ENCODE measurements at places on chromosomes 11 and 22.
A peak's percentile ranks its signal among the peaks of the same experiment; 100 is the strongest.

- no peak for DNase-seq
Measured at GRCh38 chr22:46240506-46240905, 9.6 kb downstream of the CDPF1 start.

GRCh38 chr11:121435551-121436511 is 16.3 kb upstream of the SORL1 start:
- DNase-seq, result no peak

GRCh38 chr11:66429983-66430602 is 8.6 kb downstream of the MRPL11 start:
- DNase-seq, result peak; percentile 48

- DNase-seq, result no peak
Measured at GRCh38 chr11:119468511-119468910, 45.5 kb upstream of the THY1 start.

- DNase-seq, result no peak
Measured at GRCh38 chr22:38422611-38423511, 32.1 kb downstream of the KCNJ4 start.

DNA sequence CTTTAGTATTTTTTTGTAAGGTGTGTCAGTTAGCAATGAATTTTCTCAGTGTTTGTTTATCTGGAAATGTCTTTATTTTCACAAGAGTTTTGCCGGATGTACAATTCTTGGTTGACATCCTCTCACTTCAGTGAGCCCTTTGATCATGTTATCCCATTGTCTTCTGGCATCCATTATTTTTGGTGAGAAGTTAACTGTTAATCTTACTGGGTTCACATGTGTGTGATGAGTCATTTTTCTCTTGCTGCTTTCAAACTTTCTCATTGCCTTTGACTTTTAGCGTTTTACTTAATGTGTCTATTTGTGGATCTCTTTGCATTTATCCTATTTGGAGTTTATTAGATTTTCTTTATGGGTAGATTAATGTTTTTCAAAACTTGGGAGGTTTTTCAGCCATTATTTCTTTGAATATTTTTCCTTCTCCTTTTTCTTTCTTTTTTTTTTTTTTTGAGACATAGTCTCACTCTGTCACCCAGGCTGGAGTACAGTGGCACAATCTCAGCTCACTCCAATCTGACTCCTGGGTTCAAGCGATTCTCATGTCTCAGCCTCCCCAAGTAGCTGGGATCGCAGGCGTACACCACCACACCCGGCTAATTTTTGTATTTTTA is 100.5 kb upstream of the RRM1 start:
- no peak for DNase-seq

GRCh38 chr22:35834061-35834460 is 116.4 kb downstream of the APOL5 start:
- no peak for DNase-seq

DNA sequence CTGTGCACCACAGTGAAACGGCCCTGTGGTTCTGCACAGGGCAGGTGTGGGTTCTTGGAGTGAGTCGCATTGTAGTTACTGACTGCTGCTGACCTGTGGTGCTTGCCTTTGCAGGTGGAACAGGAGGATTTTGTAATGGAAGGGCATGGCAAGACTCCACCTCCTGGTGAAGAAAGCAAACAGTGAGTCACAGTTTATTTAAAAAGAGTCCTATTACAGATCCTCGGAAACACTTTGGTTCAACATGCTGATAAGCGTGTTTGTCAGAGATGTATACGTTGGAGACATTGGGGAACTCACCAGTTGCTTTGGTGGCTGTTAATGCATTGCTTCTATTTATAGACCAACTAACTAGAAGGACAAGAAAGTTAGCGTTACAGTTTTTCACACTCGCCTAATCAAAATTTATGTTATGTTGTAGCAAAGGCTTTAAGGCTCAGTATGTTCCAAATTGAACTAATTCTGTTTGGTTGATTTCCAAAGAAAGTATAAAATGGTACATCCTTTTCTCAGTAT is 21.7 kb upstream of the TNRC6B start:
- DNase-seq, result no peak

GRCh38 chr11:64306876-64307622 is 1.7 kb downstream of the ESRRA start:
- DNase-seq, result no peak

GRCh38 chr11:10158461-10158860 is 135.6 kb downstream of the SBF2 start:
- no peak for DNase-seq

GRCh38 chr22:29002603-29003002 is 59.0 kb downstream of the C22orf31 start:
- DNase-seq, result no peak

DNA sequence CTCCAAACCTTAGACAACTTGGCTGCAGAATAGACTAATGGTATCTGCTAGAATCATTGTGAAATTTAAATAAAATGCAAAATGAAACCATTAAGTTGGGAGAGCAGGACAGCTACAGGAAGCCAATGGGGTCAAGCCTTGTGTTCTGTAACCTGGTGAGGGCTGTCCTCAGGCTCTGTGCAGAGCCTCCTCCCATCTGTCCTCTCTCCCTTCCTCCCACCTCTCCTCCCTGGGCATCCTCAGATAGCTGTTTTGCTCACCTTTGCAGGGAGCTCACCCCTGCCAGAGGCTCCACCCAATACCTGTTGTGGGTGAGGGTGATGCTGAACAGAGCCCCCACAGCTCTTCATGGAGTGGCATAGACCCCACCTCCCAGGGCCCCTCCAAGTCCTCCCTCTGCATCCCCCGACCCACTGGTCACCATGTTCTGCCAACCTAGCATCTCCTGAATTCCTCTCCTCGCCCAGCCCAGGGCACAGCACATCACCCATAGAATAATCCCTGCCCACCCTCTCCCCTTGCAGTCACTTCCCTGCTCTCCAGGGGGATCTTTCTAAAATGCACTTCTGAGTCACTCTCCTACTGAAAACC is 100.3 kb downstream of the PDE2A start:
- DNase-seq, result no peak

DNA sequence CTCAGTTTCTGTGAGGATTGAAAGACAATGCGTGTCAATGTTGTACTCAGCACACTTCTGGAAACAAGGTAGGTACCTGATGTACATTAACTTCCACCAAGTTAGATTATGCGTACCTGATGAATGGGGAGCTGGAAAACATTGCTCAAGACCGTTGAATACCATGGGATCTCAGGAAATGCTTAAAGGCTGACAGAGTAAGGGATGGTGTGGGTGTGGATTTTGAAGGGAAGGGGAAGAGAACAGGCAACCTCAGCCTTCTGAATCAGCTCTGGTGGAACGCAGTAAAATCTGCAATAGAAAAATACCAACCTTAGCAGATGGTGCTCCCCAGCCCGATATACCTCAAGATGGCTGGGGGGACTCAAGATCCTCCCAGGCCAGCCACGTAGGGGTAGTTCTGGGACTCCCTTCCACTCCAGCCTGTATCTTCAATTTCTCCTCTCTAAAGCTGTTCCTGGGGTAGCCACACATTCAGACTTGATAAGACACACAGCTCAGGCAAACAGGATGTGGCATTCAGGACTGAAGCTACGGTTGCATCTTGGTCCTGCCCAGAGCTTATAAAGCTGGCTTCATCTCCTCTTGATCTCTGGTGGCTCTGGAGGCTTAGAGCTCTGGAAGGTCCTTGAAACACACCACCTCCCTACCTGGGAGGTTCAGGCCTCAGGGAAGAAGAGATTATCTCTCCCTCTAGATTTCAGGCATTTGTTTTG is 111.8 kb downstream of the CTNND1 start:
- no peak for DNase-seq

- no peak for DNase-seq
Measured at GRCh38 chr11:32039149-32039548, 51.7 kb upstream of the RCN1 start.

DNA sequence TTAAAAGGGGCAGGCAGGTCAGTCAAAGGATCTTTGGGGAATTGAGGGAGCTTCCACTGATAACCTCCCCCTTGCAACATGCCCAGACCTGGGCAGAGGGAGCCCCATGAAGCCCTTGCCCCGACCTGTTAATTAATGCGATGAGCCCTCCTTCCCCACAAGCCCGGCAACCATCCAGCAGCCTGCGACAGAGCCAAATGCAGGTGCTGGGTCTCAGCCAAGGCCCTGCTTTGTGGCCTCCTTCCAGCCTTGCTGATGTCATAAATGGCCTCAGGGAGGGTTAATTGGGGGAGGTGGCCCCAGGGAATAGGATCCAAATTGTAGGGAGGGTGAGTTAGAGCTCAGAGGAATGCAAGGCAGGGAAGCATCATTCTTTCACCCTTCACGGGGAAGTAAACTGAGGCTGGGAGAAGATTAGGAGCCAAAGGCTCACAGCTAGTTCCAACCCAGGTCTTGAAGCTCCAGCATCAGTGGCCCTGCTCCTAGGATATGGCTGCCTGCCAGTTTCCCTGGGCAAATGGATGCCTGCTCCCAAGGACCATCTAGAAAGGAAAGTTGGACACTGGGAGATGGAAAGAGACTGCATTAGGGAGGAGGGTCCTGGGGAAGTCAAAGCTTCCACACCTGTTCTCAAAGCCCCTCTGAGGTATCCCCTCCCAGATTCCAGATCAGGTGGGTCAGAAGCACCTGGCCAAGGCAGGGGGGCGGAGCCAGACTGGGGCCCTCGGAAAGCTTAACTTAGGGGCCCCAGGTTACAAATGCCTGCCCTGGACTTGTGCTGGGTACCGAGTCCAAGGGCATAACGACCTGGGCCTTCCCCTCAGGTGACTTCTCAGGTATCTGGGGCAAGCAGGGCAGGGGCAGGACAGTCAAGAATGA is 34.1 kb downstream of the LMO1 start:
- no peak for DNase-seq

- no peak for DNase-seq
Measured at GRCh38 chr22:44604455-44604854, 97.5 kb upstream of the PRR5 start.

GRCh38 chr22:49583886-49584505 is 243.7 kb downstream of the BRD1 start:
- DNase-seq, result no peak

DNA sequence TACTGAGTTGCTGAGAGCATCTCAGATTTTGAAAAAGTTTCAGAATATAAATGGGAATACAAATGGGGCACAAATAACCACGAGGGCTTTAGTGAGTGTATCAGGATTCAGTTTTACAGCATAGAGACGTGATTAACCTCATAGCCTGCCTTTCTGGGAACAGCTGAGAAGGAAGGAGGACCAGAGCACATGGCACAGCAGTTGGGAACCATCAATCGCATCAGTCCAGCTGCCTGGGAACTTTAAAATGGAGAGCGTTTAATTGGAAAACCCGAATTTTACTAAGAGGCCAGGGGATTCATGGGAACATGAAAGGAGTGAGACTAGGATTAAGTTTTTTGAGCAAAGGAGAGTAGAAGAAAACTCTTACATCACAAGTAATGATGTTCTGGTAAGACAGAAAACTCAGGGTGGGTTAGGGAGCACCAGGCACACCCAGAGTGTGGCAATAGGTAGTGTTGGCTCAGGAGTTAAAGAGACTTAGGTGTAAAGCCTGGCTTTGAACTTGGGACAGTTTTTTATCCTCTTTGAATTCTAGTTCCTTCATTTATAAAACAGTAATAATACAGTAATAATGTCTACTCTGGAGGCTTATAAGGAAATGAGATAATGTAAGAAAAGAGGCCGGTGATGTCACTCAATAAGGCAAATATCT is 40.2 kb downstream of the FZD4 start:
- DNase-seq, result no peak

GRCh38 chr11:35610631-35611030 is 7.6 kb upstream of the FJX1 start:
- DNase-seq, result no peak

DNA sequence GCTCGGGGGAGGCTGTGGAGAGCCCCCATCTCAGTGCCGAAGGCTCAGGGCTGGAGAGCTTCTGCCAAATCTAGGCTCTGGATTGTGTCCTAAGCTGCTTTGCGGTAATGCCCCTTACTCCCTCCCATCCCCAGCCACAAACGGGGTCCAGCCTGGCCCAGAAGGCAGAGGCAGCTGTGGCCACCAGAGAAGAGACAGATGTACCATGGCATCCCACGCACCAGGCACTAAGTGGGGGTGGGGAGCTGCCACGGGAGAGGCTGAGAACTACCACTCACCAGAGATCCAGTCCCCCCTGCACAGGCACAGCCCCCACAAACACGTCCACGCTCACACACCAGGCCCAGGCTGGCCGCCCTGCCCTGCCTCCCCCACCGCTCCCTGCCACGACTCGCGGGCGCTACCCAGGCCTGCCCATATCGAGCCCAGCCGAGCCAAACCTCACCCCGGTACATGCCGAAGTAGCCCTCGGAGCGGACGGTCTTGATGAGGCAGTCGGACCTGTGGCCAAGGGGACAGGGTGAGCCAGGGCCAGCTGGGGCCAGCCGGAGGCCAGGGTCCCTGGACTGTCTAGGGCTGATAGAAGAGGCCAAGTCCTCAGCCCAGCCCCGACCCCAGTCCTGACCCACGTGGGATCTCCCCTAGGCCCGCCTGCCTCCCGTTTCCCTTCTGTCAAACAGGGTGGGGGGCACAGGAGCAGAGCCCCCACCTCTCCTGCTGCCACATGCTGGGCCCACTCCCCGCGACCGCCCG is 3.9 kb downstream of the SLC25A22 start:
- DNase-seq, result no peak

DNA sequence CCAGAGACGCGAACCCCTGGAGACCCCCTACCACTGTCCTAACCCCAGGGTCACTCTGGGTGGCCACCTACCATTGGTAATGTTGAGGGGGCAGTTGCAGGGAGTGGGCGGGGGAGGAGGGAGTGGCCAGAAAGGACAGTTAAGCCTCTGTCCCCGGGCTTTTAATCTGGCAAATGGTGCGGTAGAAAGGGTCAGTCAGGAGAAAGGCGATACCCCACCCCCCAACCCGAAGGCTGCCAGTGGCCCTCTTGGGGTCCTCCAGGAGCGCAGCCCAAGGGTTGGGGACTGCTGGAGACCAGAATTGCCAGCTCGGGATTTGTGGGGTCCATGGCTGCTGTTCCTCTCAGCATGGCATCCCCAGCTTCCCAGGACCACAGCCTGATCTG is 742 bp downstream of the P2RY2 start:
- DNase-seq, result no peak

- no peak for DNase-seq
Measured at GRCh38 chr11:126281666-126282175, 1.2 kb upstream of the TIRAP start.

GRCh38 chr11:96760815-96761214 is 371.0 kb downstream of the JRKL start:
- DNase-seq, result no peak

DNA sequence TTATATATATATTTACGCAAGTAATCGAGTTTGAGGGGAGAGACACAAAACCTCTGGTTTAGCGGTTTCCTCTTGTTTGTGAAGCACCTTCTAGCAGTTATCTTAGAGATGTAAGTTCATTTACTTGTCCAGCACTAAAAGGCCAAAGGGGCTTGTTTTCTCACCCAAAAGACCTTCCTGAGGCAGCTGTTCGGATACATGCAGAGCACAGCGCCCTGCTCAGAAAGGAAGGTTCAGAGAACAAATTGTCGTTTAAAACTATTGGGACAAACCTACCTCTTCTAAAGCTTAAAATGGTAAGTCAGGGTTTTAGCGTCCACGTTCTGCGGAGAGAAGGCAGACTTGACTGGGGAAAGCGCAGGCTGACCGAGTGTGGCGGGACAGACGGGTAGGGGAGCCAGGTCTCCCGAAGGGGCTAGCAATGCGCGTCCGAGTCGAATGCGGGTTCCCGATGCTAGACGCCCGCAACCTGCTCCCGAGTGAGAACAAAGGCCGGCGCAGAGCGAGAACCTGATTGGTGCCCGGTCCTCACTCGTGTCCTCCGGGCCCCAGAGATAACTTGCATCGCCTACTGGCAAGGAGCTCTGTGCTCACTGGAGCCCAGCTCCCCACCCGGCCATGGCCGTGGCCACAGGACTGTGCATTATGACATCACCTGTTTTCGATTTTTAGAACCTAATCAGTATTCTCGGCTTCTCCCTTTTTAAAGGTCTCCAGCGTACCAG is 1.0 kb upstream of the SESN3 start:
- DNase-seq, result no peak

GRCh38 chr11:65436412-65437032 is 13.9 kb downstream of the NEAT1 start:
- DNase-seq, result no peak
